ENCODE measurements at places on chromosomes 6 and 20. TPM values are rescaled to one million over a fixed set of nuclear protein-coding genes. Genes with fewer than 3 reads are reported as not detected.

Gene SMLR1
- total RNA-seq: not detected

Gene EMILIN3
- not detected for total RNA-seq

Gene SLC35D3
- total RNA-seq: not detected

Gene FBXO30
- total RNA-seq: 19.8 TPM

Gene TSHZ2
- 0.43 TPM for total RNA-seq

Gene NR2E1
- not detected for total RNA-seq

Gene ARFGAP1
- total RNA-seq: 59.8 TPM

Gene KIF6
- 0.78 TPM for total RNA-seq

Gene HLA-DQA2
- not detected for total RNA-seq

Gene SMPDL3A
- total RNA-seq: 15.1 TPM

Gene GSTA5
- not detected for total RNA-seq

Gene COL10A1
- total RNA-seq: under 0.01 TPM

Gene RIPPLY2
- total RNA-seq: under 0.01 TPM

Gene BACH2
- total RNA-seq: 1.3 TPM

Gene CRYBG1
- 6.1 TPM for total RNA-seq

Gene BPIFB3
- not detected for total RNA-seq

Gene RIMS4
- total RNA-seq: 0.13 TPM

Gene TSPO2
- not detected for total RNA-seq

Gene ADNP
- total RNA-seq: 31.2 TPM

Gene SMIM13
- total RNA-seq: 5.5 TPM

Gene TMEM170B
- 2.5 TPM for total RNA-seq

Gene MYLK2
- total RNA-seq: 0.13 TPM

Gene SIRT5
- total RNA-seq: 7.7 TPM

Gene DHX16
- 22.9 TPM for total RNA-seq

Gene APCDD1L
- total RNA-seq: 4.5 TPM

Gene FAM210B
- total RNA-seq: 75.3 TPM

Gene DPPA5
- not detected for total RNA-seq

Gene RAET1L
- total RNA-seq: not detected

Gene RTF2
- 74.5 TPM for total RNA-seq

Gene MUC21
- not detected for total RNA-seq

Gene OOEP
- total RNA-seq: 0.43 TPM

Gene SLC32A1
- total RNA-seq: not detected

Gene BPIFB2
- not detected for total RNA-seq

Gene ABT1
- 10.8 TPM for total RNA-seq

Gene KIAA1755
- 2.0 TPM for total RNA-seq

Gene TLDC2
- 0.65 TPM for total RNA-seq

Gene CST2
- not detected for total RNA-seq

Gene GTSF1L
- not detected for total RNA-seq

Gene PRL
- 0.11 TPM for total RNA-seq

Gene LEMD2
- 31.2 TPM for total RNA-seq

Gene PAK5
- total RNA-seq: not detected

Gene PLN
- not detected for total RNA-seq

Gene OXT
- not detected for total RNA-seq

Gene PPIL1
- 18.9 TPM for total RNA-seq
